ENCODE measurements at places on chromosomes 11 and 22.

GRCh38 chr11:103488031-103488461 lies 378.8 kb downstream of the DYNC2H1 start:
- no peak for DNase-seq

DNA sequence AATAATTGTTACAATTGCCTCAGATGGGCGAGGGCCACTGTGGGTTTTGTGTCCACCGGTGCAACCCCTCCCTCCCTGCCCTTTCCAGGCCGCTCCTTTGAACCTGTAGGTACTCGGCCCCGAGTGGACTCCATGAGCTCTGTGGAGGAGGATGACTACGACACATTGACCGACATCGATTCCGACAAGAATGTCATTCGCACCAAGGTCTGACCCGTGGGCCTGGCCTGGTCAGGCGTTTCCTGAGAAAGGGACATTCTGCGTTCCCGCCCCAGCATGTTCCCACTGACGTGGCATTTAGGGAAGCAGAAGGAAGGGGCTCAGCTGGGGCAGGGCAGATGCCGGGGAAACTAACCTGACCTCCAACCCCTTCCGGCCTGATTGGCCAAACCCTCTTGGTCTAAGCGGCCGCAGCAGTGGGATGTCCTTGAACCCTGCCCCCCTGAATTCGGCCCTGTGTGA lies 10.1 kb downstream of the SIDT2 start:
- DNase-seq = no peak

DNA sequence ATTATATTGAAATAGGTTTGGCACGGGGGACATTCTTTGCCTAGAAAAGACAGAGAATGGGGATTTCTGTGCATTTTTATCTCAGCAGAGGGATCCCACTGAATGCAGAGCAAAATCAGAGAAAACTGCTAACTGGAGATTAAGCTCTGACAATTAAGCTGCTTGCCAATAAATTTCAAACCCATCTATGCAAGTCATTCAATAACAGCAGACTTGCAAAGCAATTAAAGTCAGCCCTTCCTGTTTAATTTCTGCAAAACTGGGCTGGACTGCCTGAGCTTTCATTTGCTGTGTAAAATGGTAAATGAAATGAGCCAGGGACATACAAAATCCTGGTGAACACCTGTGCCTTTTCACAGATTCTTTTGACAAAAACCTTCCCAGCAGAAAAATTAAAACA lies 1273.9 kb upstream of the CNTN5 start:
- DNase-seq = no peak

GRCh38 chr11:35826949-35827348 lies 116.9 kb upstream of the LDLRAD3 start:
- DNase-seq = no peak

DNA sequence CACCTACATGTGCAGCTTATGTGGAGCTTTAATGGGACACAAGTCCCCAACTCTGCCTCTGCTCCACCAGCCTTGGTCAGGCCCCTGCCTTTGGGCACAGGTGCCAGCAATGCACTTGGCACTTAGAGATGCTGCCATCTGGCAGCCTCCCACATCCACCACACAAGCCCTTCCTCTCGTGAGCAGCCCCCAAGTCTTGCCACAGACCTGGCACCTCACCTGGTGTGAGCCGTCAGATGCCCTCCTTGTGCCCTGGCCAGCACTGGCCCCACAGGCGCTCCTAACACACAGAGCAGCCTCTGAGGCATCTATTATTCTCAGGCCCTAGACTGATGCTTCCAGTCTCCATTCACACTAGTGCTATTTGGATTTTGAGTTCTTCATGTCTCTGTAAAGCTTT lies 24.5 kb upstream of the SERPIND1 start:
- no peak for DNase-seq

- no peak for DNase-seq
Measured at GRCh38 chr22:33569018-33569417, 351.3 kb downstream of the LARGE1 start.

GRCh38 chr22:30572210-30572609 lies 2.3 kb downstream of the GAL3ST1 start:
- no peak for DNase-seq

DNA sequence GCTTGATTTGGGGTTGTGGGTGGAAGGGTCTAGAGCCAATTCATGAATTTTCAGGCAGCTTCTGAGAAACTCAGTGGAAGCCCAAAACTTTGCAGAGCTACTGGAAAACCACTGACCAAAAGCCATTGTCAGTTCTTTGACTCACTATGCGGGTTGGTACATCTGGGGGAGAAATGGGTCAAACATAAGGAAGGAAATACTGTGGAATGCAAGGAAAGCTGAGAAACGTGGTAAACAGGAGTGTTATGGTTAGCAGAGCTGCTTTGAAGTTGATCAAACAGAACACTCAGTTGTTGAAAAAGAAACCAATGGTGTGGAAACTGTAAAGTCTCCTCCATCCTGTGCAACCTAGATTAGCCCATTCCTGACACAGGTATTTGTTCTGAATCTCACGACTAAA lies 6.3 kb upstream of the ABTB2 start:
- no peak for DNase-seq

GRCh38 chr11:8732748-8733241 lies 50.2 kb downstream of the RPL27A start:
- peak; percentile 47 for DNase-seq

- DNase-seq = no peak
Measured at GRCh38 chr11:102559839-102560238, 29.3 kb upstream of the MMP7 start.

GRCh38 chr11:107177106-107177477 lies 158.8 kb upstream of the GUCY1A2 start:
- no peak for DNase-seq

DNA sequence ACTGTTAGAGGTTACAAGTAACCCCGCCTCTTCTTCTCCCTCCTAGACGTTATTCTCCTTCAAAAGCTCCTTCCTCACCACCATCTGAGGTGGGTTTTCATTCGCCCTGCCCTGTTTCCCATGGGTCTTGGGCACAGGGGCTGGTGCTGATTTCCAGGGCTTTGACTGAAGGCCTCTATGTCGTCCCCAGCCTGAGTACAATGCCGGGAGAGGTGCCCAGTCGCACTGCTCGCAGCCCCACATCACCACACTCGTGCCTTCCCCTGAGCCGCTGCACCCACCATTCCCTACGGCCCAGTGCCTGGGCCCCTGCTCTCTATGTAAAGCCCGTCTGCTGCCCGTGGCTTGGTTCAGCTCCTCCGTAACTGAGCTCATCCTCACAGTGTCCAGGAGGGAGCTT lies 169.8 kb downstream of the DSCAML1 start:
- no peak for DNase-seq

GRCh38 chr11:112513417-112513816 lies 252.8 kb upstream of the PLET1 start:
- no peak for DNase-seq

DNA sequence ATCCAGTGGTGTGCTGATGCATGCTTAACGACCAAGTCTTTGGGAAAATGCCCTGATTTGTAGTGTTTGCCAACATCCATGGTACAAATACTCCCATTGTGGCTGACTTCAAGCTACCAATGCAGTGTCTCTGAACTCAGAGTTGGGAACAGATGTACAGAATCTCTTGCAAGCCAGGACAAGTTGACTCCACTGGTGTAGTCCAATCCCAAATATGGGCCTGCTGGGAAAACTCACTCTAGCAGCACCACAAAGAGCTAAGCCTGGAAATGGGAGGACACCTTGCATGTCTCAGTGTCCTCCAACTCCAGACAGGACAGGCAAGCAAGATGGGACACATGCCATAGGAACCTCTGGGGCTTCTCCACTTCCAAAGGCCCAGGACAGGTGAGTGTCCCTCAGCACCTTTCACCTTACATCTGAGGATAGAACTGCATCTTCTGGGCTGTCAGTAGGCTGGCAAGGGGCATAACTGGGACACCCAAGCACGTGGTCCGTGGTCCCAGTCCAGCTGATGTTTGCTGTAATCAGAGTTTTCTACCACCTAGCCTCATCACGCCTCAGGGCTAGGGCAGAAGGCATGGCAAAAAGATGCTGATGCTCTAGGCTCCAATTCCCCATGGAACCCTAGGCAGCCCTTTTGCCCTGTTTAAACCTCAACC lies 6.5 kb downstream of the LMO1 start:
- DNase-seq = no peak

DNA sequence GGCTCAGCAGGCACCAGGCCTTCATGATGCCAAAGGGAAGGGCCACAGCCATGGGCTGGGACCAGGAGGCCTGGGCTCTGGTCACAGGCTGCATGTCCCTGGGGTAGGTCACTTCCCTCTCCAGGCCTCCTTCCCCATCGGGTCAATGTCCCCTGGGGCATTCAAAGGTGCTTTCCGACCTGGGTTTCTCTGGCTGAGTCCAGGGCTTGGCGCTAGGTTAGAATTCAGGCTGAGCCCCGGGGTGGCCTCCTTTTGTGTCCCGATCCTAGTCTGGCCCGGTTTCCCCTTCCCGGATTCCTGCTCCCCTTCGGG lies 12.2 kb downstream of the MAFF start:
- no peak for DNase-seq

GRCh38 chr22:36729321-36729720 lies 25.8 kb upstream of the CACNG2 start:
- no peak for DNase-seq

GRCh38 chr11:102309621-102310541 lies 7.4 kb upstream of the BIRC3 start:
- DNase-seq = no peak

- DNase-seq = no peak
Measured at GRCh38 chr22:25060522-25061071, 108.1 kb downstream of the KIAA1671 start.

- DNase-seq = no peak
Measured at GRCh38 chr11:10544491-10545465, 3.8 kb upstream of the RNF141 start.

GRCh38 chr11:78318321-78319114 lies 99.1 kb downstream of the GAB2 start:
- DNase-seq = no peak

DNA sequence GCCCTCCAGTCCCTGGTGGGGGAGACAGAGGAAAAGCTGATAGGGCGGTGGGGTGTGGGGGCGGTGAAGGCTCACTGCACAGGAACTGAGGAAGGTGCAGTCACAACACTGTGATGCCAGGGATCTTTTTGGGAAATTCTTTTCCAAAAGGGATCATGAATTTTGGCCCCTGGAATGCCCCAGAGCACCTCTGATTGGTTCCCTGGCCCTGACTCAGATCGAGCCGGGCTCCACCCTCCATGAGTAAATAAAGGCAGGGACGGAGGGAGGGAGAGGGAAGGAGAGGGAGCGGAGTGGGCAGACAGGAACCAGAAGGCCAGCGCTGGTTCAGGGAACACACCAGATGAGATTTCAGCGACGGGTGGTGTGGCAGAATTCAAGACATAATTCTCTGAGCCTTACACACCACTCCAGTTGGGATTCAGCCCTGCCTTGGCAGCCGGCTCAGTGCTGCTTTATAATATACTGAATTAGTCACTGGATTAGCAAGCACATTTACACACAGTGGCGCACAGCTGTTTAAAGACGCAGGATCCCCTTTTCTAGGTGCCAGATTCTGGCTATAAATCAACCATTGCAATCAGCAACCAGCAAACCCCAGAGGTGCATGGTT lies 80.3 kb downstream of the ETS1 start:
- peak; percentile 69 for DNase-seq

DNA sequence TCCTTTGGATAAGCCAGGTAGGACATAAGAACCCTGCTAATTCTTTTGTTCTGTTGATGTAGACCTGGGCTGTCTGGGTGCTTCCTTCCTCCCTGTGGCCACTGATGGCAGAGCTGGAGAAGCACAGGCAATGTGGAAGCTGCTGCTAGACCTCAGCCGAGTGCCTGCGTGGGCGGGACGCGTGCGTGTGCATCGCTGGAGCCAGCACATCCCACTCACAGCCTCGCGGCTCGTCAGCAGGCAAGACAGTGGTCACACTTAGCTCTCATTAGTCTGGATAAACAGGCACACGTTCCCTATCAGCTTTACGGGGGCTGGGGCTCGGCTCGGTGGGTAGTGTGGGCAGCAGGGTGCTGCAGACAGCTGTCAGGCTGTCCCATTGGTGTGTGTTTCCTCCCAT lies 155.7 kb downstream of the GRIK4 start:
- DNase-seq = no peak

- peak; percentile 91 for DNase-seq
Measured at GRCh38 chr11:34640050-34640923, 19.4 kb downstream of the EHF start.

- no peak for DNase-seq
Measured at GRCh38 chr22:39309881-39310714, 9.3 kb downstream of the RPL3 start.

DNA sequence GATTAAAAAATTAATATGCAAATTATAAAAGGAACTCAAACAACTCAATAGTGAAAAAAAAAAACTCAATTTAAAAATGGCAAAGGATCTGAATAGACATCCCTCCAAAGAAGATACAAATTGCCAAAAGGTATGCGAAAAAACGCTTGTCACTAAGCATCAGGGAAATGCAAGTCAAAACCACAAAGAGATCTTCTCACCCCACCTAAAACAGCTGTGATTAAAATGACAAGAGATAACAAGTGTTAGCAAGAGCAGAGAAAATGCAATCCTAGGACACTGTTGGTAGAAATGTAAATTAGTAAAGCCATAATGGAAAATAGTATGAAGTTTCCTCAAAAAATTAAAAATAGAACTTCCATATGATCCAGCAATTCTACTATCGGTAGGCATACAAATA lies 166.3 kb upstream of the ZC3H12C start:
- DNase-seq = no peak

DNA sequence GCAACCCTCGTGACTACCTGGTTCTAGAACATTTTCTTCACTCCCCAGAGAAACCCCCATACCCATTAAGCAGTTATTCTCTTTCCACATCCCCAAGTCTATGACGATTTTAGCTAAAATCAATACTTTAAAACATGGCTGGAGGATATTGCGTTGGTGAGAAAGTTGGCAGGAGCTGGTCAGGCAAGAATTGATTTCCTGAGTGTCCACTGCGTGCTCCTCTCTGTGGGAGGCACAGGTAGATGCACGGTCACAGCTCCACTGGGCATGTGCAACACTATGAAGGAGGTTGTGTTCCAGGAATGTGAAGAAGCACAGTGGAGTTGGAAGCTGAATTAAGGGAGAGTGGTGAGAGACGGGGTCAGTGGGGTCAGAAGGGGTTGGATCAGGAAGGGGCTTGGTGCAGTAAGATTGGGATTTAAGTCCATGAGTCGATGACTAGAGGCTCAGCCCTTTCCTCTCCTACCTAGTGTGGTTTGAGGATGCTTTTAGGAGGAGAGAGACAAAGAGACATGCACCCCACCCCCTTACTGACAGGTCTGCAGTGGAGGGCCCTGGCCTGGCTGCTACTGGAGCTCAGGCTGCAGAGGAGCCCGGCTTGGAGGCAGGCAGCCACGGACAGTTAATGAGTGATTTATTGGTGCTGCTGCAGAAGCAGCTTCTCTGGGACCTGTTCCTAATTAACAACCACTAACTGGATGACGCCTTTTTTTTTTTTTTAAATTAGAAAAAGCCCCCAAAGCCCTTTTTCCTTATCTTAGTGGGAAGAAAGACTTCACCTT lies 395.6 kb downstream of the TENM4 start:
- no peak for DNase-seq

GRCh38 chr22:44755417-44755816 lies 3.0 kb downstream of the ARHGAP8 start:
- no peak for DNase-seq
